ENCODE measurements at places on chromosomes 4 and X.

DNA sequence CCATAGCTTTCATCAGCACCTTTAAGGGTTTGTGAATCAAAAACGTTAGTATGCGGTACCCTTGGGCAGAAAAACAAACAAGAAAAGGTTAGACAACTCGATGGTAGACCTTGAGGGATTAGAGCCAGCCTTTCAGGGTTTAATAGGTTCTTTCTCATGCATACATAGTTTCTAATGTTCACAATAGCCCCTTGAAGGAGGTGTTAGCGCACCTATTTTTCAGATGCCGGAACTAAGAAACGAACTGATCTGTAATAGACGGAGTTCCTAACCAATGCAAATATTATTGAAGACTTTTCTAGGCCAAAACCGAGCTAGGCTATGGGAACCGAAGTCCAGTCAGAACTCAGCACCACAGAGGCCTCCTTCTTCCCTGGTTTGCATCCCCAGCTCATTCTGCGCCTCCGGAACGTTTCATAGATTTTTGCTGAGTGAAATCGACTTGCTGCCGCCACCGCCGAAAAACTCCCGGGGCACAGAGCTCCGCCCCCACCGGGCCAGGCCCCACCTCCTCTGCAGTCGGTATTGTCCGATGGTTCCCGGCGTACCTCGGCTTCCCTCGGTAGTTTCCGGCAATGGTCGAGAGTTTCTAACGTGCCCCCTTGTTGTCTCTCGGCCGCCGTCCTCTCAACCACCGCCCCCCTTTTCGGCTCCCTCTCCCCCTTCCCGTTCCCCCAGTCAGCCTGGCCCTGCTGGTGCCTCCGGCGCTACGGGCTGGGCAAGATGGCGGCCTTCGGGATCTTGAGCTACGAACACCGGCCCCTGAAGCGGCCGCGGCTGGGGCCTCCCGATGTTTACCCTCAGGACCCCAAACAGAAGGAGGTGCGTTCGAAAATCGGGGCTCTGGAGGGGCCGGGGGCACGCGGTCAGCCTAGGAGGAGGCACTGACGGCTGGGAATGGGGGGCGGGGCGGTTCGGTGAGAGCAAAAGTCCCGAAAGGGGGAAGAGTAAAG, at the start of gene MED12:
Gene MED12 (plus strand): TSS at position 565 of the 953 bp plus-strand sequence. CDS start 159 bp downstream, at position 724.
- DNase-seq, result peak; percentile 85

DNA sequence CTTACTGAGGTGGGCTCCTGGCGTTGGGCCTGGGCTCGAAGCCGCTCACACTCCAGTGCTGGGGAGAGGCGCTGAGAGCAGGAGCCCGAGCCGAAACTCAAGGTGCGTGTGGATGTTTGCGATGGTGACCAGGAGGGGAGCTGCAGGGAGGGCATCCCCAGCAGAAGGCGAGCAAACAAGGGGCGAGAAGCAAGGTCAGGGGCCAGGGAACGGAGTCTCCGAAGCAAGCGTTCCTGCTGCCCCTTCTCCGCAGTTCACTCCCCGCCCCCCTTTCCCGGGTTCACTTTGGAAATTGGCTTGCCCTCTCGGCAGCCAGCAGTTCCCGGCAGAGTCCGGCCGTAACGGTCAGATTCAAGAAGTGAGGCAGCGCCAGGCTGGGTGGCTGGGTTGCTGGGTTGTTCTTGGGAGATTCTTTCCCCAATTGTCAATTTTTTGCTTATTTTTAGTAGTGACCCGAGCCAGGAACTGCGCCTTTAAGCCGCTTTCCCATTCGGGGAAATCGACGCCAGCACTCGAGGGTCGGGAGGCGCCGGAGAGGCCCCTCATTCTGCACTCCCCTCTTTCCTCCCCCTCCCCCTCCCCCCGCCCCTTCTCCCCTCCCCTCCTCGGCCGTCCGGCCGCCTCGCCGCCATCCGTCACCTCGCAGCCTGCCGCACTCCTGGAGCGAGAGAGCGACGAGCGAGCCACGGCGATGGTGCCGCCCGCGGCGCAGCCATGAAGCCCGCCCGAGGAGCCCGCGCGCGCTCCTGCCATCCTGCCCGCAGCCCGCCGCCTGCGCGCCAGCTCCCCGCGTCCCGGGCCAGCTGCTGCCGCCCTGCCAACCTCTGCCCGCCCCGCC, at the start of gene FRMPD3:
Gene FRMPD3 (plus strand): TSS at position 655 of the 838 bp plus-strand sequence. CDS start 76,937 bp downstream, outside the sequence.
- DNase-seq, result peak; percentile 23

GRCh38 chrX:132214518-132214917, 4.7 kb downstream of the RAP2C start:
- no peak for DNase-seq

DNA sequence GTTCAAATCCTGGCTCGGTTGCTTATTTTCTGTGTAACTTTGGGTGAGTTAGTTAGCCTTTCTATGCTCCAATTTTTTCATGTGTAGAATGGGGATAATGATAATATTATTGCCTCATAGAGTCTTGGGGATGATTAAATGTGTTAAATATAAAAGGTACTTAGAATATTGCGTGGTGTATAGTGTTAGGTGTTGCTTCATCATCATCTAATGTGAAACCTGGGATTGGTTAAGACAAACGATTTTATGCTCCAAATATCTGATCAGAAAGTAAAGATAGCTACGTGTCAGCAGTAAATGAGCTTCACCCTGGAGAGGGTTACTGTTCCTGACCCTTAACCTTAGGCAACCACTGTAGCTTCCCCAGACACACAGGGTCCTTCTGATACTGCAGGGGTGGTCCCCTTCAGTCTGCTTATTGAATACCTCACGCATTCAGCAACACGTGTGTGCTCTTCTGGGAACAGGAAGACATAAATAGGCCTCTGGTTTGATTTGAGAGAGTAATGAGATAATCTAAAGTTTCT, 50.1 kb downstream of the GPAT3 start:
- DNase-seq, result no peak

DNA sequence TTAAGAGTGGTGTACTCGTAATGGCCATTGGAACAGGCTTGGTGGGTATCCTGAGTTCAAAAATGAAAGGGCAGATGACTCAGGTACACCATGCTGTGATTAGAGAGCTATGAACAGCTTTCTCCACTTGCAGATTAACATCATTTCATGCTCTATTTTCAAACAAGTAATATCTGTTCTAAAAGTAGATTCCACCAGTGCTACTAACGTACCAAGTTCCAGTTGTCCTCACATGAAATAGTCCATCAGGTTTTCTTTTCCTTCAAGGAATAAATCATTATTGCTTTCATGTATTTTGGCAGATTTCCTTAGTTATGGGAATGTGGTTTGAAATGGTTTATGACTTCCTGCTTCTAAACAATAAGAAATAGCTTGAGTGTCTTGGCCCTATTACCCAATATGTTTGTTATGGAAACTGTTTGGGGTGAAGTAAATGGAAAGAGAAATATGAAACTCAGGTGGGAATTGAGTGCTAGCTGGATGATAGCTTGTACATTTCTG, 49.9 kb downstream of the PCDH7 start:
- DNase-seq, result no peak

DNA sequence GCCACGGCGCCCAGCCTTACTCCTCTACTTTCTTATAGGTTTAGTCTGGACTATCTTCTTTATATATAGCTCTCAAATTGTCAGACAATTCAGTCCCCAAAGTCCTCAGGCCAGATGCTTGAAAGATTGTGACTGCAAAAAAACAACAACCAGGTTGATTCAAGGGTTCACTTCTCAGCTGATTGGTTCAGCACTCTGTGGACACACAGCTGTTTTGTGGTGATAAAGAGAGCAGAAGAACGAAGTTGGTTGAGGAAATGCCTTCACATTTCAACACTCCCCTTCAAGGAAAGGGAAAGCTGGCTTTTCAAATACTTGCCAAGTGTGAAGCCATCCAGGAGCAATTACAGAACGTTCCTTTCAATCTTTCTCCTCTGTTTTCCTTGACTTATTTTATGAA, 166.8 kb downstream of the SHROOM3 start:
- no peak for DNase-seq

GRCh38 chr4:55409468-55410171, 13.9 kb downstream of the TMEM165 start:
- peak; percentile 55 for DNase-seq

GRCh38 chr4:18069810-18070209, 48.3 kb upstream of the LCORL start:
- no peak for DNase-seq

- no peak for DNase-seq
These were observed 1.5 kb downstream of the FHDC1 start for GRCh38 chr4:152937336-152938236.
